ENCODE measurements at places on chromosomes 6 and 20.

- DNase-seq, result no peak
These were observed 101.6 kb downstream of the DST start for GRCh38 chr6:56541030-56541600.

DNA sequence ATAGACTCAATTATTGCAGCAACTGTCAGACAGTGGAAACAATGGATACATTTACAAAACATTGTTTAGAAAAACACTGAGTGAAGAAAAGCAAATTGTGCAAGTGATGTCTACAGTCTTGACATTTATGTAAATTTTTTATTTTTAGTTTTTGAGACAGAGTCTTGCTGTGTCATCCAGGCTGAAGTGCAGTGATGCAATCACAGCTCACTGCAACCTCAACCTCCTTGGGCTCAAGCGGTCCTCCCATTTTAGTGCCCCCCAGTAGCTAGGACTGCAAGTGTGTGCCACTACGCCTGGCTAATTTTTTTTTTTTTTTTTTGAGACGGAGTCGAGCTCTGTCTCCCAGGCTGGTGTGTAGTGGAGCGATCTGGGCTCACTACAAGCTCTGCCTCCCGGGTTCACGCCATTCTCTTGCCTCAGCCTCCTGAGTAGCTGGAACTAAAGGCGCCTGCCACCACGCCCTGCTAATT is 9.7 kb downstream of the CNBD2 start:
- no peak for DNase-seq

GRCh38 chr6:85418059-85418458 is 31.8 kb upstream of the NT5E start:
- no peak for DNase-seq

GRCh38 chr6:14166839-14167238 is 49.3 kb downstream of the CD83 start:
- no peak for DNase-seq

GRCh38 chr20:34987288-34988190 is 31.9 kb downstream of the MYH7B start:
- DNase-seq, result no peak

DNA sequence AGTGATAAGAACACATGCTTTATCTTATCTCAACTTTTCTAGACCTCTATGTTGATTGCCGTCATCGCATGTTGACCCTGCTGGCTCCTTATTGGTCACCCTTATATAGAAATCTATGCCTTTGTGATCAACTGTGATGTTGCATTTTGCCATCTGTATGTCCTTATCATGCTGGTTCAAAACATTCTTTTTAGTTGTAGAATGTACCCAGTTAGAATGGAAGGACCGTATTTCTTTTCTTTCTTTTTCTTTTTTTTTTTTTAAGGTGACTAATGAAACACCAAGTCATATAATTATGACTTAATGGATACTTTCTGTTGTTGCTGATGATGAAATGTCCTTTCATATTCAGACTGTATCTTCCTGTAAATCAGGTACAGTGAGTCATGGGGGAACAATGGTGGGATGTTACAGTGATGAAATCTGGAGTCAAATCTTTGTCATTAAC is 145.9 kb upstream of the CITED2 start:
- DNase-seq, result no peak

DNA sequence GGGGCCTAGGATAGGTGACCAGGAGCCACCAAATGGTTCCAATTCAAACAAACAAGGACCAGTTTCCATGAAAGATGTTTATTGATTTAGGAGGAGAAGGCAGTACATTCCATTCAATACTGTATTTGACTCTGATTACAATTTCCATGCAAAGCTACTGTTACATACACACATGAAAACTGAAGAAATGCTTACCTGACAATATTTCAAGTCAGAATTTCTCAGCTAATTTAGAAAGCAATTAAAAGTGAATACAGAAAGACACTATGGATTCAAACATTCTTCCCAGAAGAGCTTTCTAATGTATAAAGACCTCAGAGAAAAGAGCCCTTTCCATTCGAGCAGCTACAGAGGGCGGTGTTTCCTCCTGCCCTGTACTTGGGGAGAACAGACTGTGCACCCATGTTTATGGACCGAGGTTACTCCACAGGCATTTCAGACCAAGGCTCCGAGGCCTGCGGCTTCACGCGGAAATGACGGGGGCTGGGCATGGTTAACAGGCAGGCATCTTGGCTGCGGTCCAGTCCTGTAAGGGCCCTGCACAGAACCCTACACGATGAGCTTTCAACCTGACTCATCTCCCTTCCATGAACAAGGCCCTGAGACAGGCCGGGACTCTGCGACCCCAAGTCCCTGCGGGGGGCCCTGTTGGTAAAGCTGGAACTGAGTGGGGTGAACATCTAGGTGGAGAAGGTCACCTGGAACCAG is 25.7 kb upstream of the TCFL5 start:
- DNase-seq, result no peak

GRCh38 chr20:43744966-43745730 is 18.3 kb upstream of the GTSF1L start:
- no peak for DNase-seq

DNA sequence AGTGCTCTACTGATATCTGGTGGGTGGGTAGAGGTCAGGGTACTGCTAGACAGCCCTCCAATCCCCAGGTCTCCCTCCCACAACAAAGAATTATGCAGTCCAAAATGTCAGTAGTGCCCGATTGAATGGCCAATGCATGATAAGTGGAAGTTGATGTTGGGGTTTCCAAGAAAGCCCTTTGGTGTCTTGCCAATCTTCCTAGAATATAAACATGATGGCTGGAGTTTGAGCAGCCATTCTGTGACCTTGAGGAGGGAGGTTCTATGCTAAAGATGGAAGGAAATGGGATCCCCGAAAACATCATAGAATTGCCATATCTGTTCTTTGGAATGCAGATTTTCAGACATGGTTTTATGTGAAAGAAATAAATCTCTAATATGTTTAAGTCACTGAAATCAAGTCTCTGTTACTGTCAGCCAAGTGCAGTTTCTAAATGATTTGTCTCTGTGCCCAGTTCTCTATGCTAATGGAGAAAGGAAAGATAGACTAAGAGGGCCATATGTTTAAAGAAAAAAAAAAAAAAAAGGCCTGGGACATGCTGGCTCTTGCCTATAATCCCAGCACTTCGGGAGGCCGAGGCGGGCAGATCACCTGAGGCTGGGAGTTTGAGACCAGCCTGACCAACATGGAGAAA is 32.8 kb upstream of the PTPN1 start:
- no peak for DNase-seq

DNA sequence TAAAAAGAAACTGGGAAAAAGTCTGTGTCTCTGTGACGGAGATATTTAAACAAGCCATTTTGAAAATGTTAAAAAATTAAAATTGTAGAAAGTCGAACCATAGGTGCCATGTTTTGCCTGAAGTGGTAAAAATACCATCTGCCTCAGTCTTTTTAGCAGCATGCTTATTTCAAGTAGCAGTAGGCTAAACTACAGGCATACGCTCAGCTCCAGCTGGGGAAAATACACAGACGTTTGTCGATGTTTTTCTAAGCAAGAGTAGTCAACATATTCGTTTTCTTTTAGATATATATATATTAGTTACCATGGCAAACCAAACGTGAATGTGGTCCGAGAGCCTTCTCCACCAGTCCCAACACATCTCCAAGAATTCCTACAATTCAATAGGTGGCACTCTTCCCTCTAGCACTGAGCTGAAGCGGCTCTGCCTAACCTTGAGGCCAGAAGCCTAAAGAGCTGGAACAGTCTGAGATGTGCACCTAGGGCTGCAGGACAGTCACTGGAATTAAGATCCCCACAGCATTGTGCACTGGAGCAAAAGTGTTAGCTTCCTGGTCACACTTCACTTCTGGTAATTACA is 70.2 kb upstream of the BEND3 start:
- DNase-seq, result no peak

DNA sequence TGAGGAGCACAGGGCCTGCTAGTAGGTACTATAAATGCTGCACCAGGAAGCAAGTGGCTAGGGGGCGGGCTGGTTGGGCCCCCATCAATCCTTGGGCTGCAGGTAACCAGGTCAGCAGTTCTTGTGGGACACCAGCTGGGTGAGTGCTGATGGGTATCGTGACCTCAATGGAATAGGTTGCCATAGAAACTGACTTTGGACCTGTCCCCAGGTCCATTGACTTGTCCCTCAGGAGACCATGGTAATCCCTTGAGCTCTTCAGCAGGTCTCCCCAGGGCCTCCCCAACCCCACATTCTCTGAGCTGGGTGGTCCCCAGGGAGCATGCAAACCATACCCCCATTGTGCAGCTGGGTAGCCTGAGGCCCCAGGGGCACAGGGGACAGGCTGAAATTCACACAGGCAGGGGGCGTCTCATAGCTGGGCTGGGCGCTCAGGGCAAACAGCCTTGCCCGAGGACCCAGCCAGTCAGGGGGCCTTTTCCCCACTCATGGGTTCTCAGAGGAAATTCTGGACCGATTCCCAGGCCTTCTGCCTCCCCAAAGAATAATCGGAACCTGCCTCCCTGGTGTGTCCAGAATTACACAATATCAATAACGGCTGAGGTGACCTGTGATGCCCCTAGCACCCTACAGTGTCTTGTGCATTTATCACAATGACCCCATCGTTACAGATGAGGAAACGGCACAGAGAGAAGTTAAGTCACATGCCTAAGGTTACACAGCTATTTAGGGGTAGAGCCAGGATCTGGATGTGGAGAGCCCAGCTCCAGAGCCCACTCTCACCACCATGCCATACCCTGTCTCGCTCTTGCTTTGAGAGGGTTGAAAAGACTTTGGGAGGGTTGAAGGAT is 35.9 kb downstream of the SRC start:
- DNase-seq, result no peak

DNA sequence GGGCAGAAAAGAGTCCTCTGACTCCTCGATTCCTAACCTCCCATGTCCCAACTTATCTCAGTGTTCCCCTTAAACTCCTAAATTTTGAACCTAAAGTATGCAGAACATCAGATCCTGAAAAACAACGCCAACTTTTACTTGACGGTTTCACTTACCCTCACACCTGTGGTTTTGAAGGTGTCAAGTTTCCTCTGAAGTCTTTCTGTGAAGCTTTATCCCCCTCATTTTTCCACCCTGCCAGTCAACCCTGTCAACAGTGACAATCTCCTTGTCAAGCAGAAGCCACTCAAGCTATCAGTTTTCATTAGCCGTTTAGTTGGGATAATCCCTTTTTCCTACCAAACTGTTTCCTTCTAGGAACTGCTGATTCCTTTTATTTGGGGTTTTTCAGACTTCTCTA is 245.4 kb upstream of the PREP start:
- DNase-seq, result no peak

- no peak for DNase-seq
These were observed 21.6 kb upstream of the CALHM6 start for GRCh38 chr6:116439522-116440051.

- no peak for DNase-seq
These were observed 123.1 kb upstream of the CDYL start for GRCh38 chr6:4653141-4653540.

DNA sequence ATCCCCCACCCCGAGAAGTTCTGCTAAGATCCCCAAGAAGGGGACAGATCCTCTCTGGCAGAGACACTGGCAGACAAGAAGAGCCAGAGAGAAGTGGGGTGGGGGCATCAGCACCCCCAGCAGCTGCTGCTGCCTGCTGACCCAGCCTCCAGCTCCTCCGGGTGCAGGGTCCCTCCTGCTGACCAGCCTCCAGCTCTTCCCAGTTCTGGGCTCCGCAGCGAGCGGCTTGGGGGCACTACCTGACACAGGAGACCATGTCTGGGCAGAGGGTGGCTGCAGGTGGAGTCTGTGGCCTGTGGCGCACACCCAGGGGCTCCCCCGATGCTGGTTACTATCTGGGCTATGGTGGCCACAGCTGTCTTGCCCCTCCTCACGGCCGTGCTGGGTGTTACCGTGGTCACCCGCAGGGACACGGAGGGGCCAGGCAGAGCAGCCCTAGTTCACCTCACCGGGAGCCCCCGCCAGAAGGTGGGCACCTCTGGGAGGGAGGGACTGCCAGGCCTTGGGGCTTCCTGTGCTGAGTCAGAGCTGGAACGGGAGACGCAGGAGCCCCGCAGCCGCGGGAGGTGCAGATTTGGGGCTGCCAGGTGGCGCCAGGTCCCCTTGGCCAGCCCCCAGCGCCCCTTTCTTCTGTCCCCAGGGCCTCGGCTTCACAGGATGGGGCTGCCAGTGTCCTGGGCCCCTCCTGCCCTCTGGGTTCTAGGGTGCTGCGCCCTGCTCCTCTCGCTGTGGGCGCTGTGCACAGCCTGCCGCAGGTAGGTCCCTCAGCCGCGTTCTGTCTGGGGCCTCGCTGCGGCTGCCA is 630 bp downstream of the LIME1 start:
- DNase-seq, result no peak

All from stimulated activated CD8-positive, alpha-beta memory T cell treated with anti-CD3 and anti-CD28 coated beads, Interleukin-4, amount 100 ng/mL, for 4 hours (primary cell).